ENCODE measurements at places on chromosomes 16 and 17.

DNA sequence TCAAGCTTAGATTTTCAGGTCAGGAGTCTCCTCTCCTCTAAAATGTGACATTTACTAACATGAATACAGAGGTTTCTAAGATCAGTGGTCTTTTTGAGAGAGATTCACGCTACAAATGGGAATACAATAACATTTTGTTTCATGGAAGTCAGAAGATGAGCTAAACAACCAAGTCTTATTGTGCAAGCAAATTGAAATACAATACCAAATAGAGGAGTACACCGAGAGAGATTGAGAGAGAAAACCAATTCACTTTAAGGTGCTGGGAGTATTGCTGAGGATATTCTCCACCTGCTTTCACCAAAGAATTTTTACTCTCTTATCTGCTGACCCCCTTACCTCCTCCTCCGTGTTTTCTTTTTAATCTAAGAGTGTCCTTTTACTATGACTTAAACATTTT, 11.5 kb downstream of the VEZF1 start:
- no peak for DNase-seq

DNA sequence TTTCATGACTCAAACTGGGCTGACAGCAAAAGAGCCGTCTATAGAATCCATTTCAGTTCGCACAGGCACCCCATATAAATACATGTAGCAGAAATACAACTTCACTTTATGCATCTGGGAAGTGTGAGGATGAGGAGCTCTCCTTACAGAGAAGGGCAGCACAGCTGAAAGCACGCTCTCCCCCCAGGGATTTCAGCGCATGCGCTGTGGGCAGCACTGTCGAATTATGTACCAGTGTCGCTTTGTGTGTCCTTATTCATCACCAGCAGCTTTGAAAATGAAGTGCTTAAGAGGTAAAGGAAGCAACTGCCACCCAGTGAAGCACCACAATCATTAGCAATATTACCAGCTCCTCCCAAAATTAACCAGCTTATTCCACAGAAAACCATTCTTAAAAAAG, 39.9 kb downstream of the CEP95 start:
- no peak for DNase-seq

DNA sequence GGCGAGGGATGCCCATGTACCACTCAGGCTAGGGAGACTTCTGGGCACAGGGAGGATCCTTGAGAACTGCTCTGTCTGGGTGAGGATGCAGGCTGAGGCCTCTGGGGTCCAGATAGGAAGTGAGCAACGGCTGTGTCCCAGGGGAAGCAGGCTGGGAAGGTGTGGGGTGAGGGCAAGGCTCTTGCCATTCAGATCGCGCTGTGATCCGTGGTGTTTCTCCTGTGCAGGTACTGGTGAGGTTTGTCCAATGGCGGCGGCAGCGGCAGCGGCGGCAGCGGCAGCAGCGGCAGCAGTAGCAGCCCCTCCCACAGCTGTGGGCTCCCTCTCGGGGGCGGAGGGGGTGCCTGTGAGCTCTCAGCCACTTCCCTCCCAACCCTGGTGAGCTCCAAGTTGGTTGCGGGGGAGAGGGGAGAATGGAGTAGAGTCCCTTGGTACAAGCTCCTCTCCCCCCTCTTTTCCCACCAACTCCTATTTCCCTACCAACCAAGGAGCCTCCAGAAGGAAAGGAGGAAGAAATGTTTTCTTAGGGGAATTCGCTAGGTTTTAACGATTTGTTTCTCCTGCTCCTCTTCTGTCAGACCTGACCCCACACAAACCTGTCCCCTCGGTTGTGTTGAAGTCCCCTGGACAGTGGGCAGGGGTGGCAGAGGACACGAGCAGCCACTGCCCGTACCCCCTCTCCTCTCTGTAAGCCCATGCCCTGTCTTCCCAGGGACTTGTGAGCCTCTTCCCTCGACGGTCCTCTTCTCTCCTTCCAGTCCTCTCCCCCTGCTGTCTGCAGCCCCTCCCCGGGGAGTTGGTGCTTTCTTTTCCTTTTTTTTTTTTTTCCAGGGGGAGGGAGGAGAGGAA, 1.9 kb upstream of the PRRT2 start:
- no peak for DNase-seq

- DNase-seq: peak; percentile 31
These were observed at the start of gene ROGDI for GRCh38 chr16:4801962-4802658. Gene ROGDI, minus strand, starts transcription at chr16:4802633. Its CDS starts 62 bp downstream, at chr16:4802571.

DNA sequence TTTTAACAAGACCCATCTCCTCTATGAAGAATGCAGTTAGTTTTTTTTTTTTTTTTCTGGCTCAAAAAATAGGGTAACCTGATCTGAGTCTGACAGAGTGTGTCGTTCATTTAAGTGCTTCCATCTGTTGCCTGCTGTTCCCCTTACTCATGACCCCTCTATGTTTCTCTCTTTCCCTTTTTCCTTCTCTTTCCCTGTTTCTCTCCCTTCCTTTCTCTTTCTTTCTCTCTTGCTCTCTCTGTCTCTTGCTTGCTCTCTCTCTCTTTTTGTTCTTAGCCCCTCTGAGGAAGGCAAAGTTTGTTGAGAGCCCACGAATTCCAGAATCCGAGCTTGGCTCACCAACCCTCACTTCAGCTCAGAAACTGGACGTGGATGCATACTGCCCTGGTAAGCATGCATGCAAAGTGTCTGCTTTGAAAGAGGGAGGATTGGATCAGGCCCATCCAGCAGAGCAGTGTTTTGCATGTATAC, 185.0 kb downstream of the TANC2 start:
- DNase-seq: peak; percentile 23

DNA sequence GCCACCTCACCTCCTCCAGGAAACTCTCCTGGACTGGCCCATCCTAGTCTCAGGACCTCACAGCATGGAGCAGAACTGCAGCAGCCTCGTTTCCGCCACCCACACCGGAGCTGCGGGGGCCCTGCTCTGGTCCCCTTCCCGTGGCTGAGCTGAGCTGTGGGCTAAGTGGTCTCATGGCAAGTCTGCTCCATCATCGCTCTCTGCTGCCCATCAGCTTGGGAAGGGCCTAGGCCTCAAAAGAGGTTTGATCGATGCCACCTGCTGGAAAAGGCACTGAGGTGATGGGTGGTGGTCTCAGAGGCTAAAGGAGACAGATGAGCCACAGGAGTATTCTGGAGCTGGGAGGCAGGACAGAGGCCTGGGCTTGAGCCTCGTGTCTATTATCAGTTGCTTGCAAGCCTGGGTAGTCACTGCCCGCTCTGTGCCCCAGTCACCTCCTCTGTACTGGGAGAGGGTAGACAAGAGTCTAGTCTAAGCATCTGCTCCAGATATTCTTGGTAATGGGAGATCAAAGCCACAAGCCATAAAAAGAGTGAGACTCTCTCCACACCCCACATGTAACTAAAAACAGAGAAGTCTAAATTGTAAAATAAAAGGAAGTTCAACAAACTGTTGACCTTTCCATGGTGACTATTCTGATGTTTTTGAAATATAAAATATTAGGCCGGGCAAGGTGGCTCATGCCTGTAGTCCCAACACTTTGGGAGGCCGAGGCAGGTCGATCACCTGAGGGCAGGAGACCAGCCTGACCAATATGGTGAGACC, 1.6 kb downstream of the ITGAE start:
- DNase-seq: no peak

DNA sequence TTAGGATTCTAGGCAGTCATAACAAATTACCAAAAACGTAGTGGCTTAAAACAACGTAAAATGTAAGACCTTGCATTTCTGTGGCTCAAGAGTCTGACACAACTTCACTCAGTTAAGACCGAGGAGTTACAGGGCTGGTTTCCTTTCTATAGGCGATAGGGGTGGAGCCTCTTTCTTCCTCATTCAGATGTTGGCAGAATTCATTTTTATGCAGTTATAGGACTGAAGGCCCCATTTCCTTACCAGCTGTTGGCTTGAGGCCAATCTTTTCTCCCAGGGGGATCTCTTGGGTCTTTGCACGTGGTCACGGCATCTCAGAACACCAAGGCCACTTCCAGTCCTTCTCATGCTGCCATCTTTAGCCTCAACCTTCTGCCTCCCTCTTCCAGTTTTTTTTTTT, 145.2 kb downstream of the KCNJ2 start:
- no peak for DNase-seq

DNA sequence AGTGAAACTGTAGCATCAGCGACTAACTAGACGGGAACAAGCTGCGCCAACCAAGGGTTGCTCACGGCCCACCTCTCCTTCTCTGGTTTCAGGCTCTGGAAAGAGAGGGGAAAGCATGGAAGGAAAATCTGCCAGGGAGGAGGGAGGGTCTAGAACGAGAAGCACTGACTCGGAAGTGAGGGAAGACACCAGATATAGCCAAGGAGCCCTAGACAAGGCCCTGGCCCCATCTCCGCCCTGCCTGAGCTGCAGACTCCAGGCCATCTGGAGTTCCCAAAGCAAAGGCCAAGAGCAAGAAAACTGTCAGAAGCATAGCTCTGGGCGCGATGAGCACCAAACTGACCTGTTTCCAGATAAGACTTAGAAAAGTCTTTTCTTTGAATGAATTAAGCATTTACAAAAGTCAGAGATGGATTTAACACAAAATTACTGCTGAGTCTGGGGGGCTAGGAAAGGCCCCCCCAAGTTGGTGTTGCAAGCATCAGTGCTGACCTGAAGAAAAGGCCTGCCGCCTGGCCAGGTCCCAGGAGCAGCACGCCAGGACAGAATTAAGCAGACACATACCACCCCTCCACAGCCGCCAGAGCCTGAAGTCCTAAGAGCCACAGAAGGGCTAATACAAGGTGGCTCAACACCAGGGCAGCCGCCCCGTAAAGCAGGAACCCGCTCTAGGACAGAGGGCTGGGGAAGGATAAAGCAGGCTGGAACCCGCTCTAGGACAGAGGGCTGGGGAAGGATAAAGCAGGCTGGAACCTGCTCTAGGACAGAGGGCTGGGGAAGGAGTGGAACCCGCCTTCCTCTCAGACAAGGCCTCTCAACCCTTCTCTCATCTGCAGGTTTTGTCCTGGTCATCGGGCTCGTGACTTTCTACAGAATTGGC, 20.7 kb downstream of the TMEM204 start:
- no peak for DNase-seq

DNA sequence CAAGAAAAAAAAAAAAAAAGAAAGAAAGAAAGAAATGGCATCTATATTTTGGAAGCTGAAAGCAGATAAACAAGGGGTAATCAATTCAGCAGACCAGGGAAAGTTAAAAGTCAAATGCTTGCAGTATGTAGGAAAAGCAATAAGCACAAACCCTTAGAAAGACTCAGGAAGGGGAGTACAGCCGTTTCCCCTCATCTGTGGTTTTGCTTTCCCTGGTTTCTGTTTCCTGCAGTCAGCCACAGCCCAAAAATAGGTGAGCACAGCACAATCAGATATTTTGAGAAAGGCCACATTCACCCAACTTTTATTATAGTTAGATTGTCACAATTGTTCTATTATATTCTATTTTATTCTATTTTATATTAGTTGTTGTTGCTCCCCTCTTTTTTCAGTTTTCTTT, 14.4 kb upstream of the ALOX12 start:
- no peak for DNase-seq

DNA sequence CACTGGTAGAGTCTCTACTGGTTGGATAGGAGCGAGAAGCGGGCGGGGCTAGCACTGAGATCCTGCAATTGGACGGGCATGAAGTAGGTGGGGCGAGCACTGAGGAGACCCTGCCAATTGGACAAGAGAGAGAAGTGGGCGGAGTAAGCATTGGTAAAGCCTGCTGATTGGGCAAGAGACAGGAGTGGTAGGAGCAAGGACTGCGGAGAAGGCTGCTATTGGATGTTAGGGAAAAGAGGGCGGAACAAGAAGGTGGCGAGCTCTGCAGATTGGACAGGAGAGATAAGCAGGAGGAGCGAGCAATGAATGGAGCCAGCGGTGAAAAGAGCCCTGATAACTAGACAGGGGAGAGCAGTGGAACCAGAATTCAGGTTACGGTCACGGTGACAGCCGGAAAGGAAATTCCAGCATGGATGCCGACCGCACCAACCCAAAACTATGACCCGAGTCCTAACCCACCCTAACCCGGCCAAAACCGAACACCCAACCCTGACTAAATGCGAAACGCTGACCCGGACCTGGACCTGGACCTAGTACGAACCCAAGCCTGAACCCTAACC, 4.8 kb downstream of the SCGB1C2 start:
- DNase-seq: peak; percentile 11

DNA sequence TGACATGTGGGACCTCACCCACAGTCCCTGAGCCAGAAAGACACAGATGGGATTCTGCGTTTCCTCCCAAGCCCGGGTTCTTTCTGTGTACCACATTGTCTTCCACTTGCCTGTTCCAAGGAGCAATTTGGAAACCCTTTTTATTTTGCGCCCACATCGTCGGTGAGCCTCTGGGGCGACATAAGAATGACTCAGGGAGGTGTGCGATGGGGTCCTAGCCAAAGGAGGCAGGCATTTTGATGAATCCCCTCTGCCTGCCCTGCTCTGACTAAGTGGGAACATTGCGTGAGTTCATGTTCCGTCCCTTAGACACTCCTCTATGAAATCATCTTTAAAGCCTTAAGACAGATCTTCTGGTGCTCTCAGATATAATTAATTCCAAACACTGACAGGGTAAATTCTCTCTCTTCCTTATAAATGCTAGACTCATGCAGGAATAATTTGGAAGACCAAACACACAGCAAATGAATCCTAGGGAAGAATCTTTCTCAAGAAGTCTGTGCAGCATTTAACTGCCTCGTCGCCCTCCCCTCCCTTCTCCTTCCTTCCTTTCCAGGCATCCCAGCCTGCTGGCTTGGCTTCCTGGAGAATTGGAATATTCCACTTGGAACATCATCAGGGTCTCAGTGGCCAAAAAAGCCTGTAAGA, 52.7 kb upstream of the FOXF1 start:
- peak; percentile 46 for DNase-seq

DNA sequence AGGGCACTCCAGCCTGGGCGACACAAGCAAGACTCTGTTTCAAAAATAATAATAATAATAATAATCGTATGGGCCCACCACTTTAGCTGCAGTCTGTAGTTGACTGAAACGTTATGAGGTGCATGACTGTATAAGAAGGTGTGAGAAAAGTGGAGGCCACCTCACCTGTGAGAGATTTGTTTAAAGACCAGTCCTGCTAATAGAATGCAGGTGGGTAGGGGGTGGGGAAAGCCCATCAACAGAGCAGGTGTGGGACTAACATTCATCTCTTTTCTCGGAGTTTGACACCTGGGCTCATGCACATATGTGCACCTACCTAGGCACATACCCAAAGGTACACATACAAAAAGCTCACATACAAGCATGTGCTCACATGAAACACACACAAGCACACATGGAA, 68.0 kb upstream of the TOB1 start:
- DNase-seq: no peak
